ENCODE measurements at places on chromosomes 16 and 17.

DNA sequence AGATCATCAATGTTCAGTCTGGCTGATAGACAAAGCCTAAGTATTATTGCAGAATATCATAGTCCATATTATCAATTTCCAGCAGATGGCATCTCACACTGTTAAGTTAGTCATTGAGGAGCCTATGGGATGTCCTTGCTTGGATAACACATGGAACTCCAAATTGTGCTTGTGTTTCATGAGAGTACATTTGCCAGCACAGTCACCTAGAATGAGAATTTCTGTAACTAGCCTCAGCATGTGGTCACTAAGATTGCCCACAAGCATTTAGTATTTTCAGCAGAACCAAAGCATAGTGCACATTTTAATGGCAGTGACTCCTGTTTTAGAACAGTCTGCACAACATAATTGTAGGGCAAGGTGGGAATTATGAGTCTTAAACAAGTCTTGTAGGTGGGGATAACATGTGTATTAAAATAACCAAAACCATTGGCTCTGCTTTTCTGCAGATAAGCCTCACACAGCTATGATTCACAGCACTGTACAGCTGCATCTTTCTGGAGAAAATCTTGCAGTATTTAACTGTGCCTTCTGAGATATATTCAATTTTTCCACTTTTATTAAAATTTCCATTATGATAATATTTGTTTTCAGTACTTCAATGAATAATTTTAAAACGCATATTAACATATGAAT lies 882.8 kb upstream of the SOX9 start:
- no peak for DNase-seq

- DNase-seq, result no peak
Measured at GRCh38 chr17:50638606-50638965, 3.9 kb downstream of the ABCC3 start.

DNA sequence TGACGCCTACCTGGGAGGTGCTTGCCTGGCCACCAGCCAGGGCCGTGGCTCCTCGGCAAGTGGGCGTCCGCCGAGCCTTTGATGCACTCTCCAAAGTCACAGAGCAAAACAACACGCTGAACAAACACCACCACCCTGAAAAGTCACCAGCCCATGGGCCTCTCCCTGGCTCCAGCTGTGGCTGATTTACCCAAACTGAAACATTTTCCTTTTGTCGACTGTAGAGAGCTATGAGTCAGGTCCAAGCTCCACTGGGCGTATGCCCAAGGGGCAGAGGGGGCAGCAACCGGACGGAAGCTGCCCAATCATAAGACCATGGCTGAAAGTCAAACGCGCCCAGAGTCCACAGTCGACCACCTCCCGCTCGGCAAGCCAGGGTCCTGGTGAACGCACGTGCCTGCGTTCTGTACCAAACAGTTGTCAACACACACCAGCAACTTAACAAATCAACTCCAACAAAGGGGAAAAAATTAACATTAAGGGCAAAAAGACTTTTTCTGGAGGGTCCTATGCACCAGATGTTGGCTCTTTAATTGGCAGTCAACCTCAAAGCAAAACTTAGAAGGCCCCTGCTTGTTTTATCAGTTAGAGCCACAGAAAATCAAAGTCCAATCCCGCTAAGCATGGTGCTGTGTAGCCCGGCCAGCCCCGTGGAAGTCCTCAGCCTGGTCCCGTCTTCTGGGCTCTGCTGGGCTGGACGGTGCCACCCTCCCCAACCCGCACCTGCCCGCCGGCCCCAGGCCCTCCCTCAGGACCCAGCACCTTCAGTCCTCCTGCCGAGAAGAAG lies 47.3 kb downstream of the TBC1D16 start:
- no peak for DNase-seq

GRCh38 chr16:76749780-76750375 lies 441.1 kb upstream of the MON1B start:
- DNase-seq, result no peak

- no peak for DNase-seq
Measured at GRCh38 chr17:27595208-27595607, 35.8 kb upstream of the LGALS9 start.

DNA sequence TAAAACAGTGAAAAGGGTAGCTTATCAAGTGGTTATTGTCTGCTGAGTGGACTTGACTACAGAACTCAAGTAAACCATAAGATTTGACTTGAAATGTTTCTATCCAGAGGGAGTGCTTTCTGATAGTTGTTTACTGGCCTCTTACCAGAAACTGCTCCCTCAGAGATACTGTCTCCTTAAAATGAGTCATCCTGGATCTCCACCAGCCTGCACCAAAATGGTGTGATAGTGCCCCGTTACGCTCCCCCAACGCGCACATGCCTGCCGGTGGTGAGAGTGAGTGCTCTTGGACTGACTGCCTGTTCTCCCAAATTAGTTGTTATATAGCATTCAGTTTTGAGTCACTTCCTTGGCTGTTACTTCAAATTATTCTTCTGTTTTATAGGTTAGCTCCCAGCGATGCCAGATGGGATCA lies 22.9 kb downstream of the PRCD start:
- no peak for DNase-seq

- DNase-seq, result no peak
Measured at GRCh38 chr16:10937068-10937859, 5.0 kb downstream of the DEXI start.

DNA sequence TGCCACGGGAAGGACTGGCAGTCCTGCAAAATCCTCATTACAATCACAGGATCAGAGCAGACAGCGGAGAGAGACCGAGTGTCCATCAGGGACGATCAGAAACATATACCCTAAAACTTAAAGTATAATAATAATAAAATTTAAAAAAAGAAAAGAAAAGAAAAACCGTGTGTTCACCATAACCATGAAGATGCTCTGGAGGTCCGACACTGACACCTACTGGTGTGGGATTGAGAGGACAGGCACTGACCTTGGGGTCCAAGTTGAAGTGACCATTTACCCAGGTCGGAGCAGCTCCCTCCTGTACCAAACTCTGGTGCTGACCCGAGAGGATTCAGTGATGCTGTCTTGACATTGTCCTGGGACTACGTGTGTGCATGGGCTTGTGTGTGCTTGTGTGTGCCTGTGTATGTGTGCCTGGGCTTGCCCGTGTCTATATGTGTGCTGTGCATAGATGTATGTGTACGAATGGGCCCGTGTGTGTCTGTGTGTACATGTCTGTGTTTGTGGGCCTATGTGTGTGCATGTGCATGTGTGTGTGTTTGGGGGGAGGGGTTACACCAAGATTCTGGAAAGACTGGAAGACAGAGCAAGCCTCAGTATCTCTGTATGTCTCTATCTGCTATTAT lies 10.0 kb upstream of the CD300LD start:
- no peak for DNase-seq

DNA sequence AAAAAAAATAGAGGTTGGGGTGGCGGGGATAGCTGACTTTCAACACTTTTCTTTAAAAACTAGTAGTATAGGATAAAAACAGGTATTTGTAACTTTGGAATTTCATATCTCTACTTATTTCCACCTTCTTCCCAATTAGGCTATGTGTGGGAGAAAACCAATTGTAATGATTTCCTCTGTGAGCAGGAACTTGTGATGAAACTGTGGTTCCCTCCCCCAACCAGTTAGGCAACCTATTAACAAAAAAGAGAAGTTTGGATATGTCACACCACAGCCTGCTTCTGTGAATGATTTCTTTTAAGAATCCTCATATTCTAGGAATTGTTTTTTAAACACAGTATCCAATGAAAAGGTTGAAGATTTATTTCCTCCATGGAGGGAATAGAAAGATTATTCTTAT lies 1.9 kb downstream of the IGSF6 start:
- no peak for DNase-seq

DNA sequence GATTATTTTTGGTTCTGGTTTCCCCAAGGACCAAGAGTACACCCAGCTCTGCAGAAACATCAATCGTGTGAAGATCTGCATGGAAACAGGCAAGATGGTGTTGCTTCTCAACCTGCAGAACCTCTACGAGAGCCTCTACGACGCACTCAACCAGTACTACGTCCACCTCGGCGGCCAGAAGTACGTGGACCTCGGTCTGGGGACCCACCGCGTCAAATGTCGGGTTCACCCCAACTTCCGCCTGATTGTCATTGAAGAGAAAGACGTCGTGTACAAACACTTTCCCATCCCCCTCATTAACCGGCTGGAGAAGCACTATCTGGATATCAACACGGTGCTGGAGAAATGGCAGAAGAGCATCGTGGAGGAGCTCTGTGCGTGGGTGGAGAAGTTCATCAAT lies 67.4 kb upstream of the ENDOV start:
- no peak for DNase-seq

DNA sequence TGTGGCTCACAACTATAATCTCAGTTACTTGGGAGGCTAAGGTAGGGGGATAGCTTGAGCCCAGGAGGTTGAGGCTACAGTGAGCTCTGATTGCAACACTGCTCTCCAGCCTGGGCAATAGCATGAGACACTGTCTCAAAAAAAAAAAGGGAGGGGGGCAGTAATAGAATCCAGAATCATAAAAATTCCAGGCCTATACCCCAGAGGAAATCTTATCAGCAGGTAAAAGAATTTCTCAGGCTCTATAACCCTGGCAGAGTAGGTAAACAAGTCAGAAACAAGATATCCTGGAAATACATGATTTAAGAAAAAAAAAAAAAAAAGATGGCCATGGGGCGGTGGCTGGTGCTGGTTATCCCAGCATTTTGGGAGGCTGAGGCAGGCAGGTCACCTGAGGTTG lies 12.9 kb downstream of the SPAG9 start:
- DNase-seq, result no peak

DNA sequence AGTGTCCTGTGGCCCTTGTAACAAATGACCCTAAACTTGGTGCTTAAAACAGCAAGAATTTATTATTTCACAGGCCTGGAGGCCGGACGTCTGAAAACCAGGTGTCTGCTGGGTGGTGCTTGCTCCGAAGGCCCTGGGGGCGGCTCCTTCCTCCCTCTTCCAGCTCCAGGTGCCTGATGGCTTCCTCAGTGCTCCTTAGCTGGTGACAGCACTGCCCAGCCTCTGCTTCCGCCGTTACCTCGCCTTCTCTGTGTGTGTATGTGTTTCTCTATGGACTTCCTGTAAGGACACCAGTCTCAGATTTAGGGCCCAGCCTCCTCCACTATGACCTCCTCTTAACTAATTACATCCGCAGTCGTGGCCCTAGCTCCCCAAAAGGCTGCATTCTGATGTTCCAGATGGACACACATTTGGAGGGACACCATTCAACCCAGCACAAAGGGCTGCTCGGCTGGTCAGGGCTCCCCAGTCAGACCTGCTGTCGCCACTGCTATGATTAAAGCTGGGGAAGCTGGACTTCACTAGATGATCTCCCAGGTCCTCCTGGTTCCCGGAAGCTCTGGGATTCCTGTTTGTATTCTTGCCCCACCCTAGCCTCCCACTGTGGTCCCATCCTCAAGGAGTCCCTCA lies 172.8 kb downstream of the IRF8 start:
- no peak for DNase-seq

- peak; percentile 20 for DNase-seq
Measured at GRCh38 chr17:34739386-34739785, 160.0 kb downstream of the TMEM132E start.

DNA sequence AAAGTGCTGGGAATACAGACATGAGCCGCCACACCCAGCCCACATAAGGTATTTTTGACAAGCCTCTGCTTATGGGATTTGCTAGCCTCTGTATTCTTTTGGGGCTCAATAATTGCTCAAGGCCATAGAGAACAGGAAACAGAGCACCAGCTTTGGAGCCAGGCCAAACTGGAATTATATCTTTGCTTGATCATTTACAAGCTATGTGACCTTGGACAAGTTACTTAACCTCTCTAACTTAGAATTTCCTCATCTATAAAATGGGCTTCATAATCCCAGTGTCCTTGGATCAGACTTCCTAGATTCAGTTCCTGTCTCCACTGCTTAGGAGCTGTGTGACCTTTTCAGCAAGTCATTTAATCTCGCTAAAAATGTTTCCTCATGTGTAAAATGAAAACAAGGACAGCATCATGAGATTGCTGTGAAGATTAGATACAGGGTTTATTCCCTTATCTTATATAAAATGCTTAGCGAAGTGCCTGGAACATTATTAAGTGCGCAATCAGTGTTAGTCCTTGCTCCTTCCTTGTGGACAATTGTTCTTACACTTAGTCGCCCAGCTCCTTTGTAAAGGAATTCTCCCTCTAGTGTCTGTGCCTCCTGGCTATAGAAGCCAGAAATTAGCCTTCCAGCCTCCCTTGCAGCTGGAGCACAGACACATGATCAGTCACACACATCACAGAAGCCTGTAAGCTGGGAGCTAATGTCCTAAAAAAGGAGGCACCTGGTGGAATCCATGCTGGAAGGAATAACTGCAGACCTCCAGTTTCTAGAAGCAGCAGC lies 16.6 kb downstream of the KRT9 start:
- no peak for DNase-seq

DNA sequence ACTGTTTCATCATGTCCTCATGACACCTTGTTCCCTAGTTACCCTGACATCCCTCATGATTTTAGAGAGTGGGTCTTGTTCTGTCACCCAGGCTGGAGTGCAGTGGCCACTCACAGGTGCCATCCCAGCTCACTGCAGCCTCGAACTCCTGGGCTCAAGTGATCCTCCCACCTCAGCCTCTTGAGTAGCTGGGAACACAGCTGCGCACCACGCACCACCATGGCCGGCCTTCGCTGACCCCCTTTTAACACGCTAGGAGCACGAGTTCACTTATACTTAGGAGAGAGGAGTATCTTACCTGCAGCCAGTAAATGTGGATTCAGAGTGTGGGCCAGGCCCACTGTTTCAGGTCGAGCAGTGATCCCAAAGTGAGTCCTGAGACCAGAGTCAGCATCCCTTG lies 21.4 kb downstream of the NT5M start:
- no peak for DNase-seq

DNA sequence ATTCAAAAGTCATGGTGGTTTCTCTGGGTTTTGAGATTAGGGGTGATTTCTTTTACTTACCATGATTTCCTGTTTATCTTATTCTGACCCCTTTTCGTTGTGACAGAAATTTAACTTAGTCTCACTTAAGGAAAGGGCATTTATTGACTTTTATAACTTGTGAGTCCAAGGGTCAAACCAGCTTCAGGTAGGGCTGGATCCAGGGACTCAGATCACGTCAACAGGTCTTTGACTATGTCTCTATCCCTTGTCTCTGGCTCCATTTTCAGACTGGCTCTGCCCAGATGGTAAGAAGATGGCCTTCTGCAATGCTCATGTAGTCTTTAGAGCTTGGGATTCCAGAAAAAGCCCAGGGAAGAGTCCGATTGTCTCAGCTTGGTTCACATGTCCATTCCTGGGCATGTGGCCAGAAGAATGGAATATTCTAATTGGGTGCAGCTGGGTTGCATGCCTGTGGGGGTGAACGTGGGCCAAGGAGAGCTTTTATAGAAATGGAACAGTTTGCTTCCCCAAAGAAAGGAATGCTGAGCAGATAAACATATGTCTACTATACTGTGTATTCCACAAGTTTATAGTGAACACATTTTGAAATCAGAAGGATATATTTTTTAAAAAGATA lies 13.4 kb downstream of the USP43 start:
- DNase-seq, result no peak

DNA sequence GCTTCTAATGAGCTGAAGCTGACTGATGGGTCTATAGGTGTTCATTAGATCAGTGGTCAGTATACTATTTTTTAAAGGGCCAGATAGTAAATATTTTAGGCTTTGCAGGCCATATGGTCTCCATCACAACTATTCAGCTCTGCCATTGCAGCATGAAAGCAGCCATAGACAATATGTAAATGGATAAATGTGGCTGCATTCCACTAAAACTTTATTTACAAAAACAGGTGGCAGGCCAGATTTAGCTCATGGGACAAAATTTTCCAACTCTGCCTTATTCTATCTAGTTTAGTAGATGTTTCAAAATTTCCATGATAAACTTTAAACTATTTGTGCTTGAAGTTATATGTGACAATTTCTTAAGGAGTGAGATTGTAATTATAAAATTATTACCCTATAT lies 339.3 kb downstream of the ABCC12 start:
- no peak for DNase-seq

GRCh38 chr16:88782454-88783390 lies 2.3 kb downstream of the PIEZO1 start:
- DNase-seq, result peak; percentile 85
